ENCODE measurements at places on chromosomes 16 and 17.

- no peak for DNase-seq
These were observed 8.3 kb upstream of the SNF8 start for GRCh38 chr17:48952904-48953303.

- DNase-seq = no peak
These were observed 284 bp upstream of the COPZ2 start for GRCh38 chr17:48037838-48038323.

DNA sequence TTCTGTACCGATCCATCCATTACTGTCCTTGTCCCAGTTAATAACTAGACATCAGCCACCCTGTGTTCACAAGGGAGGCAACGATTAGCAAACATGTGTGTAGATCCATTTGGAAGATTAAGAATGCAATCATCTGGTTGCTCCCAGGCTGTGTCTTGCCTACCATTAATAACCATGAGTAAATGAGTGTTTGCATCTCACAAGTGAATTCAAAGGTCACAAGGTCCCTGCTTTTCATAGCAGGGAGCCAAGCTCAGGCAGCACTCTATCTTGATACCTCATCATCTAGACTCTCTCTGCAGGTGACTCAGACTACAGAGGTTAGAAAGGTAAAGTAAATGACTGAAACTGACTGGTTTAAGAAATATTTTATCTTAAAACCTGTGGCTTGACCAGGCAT, 25.3 kb downstream of the VWA3A start:
- DNase-seq = no peak

DNA sequence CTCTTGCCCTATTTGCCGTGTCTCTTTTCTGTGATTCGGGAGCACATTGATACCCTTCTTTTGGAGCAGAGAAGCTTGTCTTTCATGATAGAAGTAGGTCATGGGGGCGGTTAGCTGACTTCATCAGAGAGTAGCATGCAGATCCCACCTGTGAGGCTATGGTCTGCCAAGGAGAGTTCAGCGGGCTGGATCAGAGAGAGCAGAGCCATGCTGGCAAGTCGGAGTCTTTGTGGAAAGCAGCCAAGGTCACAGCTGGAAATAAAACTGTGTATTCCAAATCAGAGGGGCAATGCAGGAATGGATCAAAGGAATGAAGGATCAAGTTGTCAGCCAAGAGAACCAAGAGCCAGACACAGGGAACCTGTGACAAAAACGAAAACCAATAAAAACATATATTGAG, 595.9 kb downstream of the WWOX start:
- DNase-seq = no peak

DNA sequence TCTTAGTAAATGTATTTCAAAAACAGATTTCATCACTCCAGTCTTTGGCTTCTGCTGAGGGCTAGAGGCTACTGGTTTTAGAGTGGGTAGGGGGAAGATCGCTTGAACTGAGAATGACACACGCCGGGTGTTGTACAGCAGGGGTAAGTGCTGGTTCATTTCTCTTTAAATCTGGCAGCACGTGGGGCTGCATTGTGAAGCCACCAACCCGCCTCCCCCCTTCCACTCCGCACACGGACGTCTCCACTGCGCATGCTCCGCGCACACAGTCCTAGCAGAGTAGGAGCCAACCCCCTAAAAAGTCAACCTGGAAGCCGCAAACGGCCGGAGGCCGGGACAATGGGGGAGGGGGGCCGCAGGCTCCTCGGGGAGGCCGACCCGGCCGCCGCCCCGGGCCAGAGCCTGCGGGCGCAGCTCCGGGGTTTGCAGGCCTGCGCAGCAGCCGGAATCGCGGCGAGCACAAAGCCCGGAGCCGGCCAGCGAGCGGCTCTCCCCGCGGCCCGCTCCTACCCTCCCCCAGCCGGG, 1.3 kb downstream of the UBE2G1 start:
- DNase-seq = no peak

- DNase-seq = no peak
These were observed 134.7 kb upstream of the NETO2 start for GRCh38 chr16:47278306-47278970.

DNA sequence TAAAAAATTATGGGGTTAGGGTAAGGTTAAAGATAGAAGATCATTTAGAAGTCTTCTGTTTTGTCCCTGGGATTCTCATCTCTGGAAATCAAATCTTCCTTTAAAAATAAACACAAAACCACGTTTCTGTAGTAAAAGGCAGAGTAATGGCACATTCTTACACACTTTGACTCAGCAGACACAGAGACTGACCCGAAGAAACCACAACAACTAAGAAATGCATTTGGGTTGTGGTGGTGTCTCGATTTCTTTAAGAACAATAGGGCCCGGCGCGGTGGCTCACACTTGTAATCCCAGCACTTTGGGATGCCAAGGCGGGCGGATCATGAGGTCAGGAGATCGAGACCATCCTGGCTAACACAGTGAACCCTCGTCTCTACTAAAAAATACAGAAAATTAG, 54.9 kb upstream of the MYH10 start:
- DNase-seq = no peak

- DNase-seq = no peak
These were observed at the start of gene MAZ for GRCh38 chr16:29806099-29806579. Gene MAZ (plus strand): TSS chr16:29806529. CDS start chr16:29806702, 173 bp downstream.

DNA sequence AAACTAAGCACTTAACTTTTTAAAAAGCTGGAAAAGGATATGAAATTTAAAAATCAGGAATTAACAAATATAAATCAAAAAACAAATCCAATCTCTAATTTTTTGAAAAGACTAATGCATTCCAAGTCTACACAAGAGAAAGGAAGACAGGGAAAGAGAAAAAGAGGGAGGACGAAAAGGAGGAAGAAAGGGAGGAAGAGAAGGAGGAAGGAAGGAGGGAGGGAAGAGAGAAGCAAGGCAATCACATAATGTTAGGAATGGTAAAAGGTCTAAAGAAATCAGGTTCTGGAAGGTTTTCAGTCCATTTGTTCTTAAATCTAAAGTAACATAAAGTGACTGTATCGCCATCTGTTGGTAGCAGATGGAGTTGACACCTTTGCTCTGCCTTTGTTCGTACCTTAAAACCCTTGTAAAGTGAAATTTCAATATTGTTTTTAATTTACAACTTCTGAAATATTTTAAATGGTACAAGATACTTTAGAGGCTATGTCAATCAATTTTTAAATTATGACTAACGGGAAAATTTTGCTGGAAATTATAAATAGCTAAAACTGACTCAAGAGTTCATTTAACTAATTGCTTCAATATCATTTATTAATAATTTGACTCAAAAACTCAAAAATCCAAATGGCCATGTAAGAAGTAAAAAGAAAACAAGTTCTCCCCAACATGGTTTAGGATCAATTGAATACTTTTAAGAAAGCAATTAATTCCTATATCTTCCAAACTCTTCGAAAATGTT, 20.4 kb upstream of the CDYL2 start:
- DNase-seq = no peak

DNA sequence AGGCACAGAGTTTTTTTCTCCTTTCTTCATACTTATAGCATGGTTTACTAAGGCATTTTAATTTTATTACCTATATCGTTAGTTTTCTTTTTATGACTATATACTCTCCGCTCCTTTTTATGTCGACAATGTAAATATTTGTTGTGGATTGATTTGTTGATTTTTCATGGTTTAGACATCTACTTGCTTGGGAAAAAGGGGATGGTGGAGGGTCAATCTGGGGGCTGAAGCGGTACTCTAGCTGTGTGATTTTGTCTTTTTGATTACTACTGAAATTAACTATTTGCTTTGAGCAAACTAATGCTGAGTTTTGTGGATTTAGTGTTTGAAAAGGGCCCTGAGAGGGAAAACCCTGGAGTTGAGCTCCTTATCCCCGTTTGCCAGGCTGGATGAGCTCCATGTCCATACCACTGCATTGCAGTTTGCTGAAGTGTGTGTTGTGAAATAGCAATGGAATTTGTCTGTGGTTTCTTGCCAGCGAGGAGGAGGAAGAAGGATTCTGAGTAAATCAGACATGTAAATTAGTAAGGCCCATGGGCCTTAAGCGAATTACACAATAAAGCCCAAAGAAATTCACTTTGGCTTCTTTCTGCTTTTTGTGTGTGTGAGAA, 72.0 kb downstream of the FTO start:
- DNase-seq = no peak

DNA sequence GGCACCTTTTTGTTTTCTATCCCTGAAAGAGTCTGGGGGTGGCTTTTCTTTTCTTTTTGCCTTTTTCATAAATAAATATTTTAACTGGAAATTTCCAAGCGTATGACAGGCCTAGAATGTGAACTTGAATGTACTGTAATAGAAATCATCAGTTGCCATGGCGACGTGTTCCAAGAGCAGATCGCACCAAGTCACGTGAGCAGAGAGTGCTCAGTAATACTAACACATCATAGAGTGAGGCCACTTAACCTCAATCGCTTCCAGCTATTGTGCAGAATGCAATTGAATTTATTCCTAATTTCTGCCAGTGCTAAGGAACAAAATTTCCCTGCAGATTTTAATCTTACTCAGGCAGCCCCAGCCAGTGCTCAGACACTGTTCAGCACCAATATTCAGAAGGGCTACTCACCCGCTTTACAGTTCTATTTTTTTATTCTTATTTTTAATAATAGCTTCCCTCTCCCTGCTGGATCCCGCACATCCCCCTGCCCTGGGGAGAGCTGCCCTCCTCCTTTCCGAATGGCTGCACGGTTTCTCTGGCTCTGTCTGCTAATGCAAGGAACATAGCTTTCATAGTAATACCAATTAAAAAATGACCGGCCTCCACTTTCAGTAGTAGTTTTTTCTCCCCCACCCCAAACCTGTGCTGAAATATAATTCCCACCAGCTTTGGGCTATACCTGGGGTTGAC, 26.2 kb upstream of the PMFBP1 start:
- DNase-seq = no peak

DNA sequence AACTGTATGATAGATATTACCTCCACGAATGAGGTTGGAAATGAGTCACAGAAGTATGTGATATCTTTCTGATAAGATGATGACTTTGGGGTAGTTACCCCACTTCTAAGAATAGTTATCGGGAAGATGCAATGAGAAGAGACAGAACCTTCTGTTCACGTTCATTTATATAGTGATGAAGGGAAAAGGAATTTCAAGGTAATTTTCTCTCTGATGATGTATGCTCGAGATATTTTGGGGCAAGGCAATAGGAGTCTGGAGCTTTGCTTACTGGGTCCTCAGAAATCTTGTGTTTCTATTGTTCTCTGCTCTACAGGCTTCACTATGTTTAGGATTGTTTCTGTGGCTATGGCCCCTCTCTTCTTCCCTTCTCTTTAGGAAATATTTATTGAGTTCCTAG, 1389.6 kb downstream of the CDH8 start:
- no peak for DNase-seq

DNA sequence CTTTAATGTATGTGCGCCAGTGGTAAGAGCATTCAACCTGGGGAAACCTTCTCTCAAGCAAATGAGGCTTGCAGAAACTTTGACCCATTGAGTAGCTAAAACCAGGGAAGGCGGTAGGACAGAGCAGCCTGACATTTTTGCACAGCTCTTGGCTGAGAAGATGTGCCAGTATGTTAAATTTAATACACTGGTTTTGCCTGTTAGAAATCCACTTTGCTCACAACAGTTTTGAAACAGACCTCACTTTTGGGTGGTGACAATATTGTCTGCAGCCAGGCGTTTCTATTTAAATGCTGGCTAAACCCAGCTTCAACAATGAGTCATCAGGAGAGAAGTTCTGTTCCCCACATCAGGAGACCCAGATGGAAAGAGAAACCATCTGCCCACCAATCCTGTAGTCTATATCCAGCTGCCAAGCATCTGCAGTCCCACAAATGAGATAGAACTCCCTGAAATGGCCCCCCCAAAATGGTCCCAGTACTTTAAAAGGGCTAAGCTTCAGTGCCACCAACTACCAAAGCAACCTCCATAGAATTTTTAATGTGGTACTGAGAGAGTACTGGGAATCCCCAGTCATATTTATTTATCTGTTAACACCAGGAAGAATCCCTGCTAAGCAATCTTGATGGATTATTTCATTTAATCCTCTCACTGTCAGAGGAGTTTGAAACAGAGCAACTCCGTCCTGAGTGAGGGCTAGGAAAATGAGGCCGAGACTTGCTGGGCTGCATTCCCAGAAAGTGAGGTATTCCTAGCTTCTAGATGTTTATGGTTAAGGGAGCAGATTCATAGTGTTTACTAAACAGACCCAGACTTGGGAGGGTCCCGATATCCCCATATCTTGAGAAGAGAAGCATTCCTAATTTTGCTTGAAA, 29.0 kb upstream of the CLEC3A start:
- peak; percentile 90 for DNase-seq

DNA sequence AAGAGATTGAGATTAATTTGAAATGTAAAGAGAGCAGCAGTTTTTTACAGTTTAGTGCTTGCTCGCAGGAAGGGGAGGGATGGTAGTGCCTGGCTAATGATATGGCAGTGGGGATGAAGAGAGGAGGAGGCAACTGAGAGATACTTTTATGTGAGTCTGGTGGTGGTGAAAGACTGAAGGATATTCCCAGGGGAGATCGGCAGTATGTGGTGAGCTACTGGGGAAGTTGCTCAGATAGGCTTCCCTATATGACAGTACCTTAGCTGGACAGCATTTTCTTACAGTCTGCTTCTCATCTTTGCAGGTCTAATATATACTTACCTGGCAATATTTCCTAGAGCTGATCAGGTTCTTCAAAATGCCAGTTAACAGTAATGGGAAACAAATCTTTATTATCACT, 8.6 kb downstream of the CEP95 start:
- DNase-seq = no peak

GRCh38 chr17:60481604-60482003, 44.4 kb downstream of the APPBP2 start:
- no peak for DNase-seq

- DNase-seq = no peak
These were observed 18.9 kb upstream of the RAP1GAP2 start for GRCh38 chr17:2777242-2777867.

DNA sequence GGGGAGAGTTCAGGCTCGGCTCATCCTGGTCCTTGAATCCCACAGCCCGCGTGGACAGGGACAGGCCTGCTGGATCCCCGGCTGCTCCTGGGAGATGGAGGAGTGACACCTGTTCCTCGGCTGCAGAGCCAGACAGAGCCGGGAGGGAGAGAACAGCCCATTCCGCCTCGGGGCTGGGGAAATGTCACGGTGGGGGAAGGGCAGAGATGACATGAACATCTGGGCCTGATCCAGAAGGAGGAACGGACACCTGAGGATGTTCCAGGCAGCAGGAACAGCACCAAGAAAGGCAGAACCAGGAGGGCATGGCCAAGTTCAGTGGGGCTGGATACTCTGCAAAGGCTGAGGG, 2.1 kb downstream of the ZNF764 start:
- no peak for DNase-seq

DNA sequence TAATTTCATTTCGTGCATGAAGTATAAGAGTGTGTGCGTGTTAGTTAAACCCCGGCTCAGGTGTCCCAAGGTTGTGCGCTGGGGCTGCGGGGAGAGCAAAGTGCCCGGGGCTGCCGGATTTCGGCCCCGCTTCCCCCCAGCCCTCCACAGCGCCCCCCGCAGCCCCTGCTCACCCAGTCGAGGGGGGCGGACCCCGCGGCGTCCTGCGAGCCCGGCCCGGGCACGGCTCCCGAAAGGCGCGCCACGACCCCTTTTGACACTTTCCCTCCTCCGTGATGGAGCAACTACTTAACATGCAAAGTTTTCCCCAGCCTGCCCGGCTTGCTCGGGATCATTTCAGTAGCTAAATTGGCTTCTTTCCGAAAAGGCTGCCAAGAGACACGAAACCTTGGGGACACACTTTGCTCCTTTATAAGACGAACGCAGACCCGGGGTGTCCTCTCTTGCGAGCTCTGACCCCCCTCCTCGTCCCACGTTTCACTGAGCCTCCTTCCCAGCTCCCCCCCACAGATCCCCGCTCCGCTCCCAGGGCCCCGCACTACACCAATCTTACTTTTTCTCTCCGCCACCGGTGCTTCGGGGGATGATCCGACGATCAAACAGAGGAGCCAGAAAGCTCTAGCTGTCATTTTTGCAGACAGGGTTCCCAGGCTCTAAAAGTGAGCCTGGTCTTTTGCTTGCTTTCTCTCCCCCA, 552 bp downstream of the C17orf58 start:
- DNase-seq = no peak

GRCh38 chr16:57115514-57116182, 23.3 kb downstream of the CPNE2 start:
- DNase-seq = no peak

Measured in vagina (tissue), 2 donors.